ENCODE measurements at places on chromosomes 16 and 17.
A peak's percentile ranks its signal among the peaks of the same experiment; 100 is the strongest.

GRCh38 chr16:3173892-3174617 lies 13.9 kb upstream of the OR1F1 start:
- DNase-seq = peak; percentile 68

DNA sequence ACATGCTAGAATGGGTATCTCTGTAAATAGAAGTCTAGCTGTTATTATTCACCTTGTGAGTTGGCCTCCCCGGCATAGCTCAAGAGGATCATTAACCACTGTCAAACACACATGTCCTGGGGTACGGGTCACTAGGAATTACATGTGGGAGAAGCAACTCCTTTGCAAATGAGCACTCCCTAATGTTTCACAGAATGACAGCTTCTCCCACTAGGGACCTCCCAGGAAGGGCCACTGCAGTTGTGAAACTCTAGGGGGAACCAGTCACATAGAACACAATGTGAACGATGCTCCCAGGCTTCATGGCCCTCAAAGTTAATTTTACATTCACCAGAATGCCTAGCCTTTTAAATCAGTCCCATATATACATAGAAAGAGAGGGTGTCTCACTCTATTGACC lies 12.4 kb upstream of the ZNF19 start:
- no peak for DNase-seq

DNA sequence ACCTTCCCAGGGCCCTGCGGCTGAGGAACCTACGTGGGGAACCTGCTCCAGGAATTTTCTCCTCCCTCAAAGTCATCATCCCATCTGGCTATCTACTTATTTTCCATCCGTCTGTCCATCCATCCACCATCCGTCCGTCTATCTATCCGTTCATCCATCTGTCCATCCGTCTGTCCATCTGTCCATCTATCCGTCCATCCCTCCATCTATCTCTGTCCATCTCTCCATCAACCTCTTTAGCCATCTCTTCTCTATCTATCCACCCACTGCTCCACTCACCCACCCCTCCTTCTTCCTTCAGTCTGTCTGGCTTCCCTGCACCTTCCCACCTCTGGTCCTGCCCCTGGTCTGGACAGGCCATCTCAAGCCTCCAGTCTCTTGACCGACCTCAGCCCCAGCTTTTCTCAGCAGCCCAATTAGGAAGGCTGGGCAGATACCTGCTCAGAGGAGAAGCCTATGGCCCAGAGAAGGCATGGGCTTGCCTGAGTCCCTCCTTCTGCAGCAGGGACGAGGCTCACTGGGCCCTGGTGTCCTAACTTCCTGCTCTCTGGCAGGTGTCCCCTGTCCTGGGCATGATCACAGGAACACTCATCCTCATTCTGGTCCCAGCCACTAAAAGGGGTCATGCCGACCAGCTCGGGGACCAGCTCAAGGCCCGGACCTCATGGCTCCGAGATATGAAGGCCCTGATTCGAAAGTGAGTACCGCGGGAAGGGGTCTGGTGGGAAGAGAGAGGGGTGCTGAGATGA lies 23.0 kb downstream of the MYBBP1A start:
- no peak for DNase-seq

DNA sequence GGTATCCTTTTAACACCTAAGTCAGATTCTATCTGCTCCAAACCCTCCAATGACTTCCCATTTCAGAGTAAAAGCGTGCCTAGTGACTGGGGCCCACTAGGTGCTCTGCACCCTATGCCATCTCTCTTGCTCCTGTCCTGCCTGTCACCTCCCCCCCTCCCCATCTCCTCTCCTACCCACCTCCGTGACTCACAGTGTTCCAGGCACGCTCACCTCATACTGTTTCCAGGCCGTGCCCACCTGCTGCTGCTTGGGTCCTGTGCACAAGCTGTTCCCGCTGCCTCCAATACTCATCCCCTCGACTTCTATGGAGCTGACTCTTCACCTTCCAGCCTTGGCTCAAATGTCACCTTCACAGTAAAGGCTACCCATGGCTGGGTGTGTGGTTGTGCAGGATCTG lies 21.7 kb downstream of the DNAH3 start:
- DNase-seq = no peak

DNA sequence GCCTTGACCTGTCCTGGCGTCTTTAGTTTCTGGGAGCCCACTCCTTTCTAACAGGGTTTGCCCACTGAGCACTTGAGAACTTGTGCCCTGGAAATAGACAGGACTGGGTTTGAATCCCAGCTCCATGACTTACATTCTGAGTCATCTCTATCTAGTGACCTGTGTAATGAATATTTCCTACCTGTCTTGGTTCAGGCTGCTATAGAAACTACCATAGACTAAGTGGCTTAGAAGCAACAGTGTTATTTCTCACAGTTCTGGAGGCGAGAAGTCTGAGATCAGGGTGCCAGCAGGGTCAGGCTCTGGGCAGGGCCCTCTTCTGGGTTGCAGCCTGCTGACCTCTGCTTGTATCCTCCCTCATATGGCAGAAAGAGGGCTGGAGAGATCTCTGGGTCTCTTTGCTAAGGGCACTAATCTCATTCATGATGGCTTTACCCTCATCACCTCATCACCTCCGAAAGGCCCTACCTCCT lies 110.7 kb upstream of the DHX40 start:
- no peak for DNase-seq

GRCh38 chr17:64073771-64074703 lies 53.6 kb upstream of the ICAM2 start:
- no peak for DNase-seq

- no peak for DNase-seq
Measured at GRCh38 chr17:63262751-63263476, 183.2 kb downstream of the CYB561 start.

- no peak for DNase-seq
Measured at GRCh38 chr16:87922250-87922871, 14.0 kb downstream of the CA5A start.

DNA sequence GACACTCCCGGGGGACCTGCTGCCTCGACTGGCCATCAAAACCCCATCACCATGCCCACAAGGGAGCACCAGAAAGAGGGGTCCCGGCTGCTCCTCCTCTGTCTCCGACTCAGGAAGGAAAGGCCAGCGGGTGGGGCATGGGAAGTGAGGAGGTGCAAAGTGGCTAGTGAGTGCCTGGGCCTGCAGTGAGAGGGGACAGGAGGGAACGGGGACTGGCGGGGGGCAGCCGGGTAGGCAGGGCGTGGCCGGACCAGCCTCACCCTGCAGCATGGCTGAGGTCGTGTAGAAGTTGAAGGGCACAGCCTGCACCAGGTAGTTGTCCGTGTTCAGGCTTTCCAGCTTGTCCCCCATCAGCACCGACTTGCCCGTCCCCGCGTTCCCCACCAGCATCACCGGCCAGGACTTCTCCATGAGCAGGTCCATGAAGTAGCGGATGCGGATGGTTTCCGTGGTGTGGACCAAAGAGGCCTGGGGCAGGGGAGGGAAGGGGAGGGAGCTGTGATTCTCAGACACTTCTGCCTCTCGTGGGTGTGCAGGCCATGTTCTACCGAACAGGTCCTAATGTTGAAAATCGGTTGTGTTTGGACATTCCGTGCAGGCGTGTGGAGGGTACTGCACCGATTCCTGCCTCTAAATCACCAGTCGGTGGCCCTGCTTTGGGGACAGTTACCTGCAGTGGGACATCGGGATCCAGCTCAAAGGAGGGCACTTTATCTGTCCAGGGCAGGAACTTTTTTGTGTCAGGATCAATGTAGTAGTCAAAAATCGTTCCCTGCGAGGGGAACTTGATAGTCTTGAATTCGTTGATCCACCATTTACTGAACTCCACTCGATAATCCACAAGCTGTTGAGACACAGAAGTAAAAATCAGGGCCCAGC lies 91.7 kb downstream of the DNAH17 start:
- no peak for DNase-seq

DNA sequence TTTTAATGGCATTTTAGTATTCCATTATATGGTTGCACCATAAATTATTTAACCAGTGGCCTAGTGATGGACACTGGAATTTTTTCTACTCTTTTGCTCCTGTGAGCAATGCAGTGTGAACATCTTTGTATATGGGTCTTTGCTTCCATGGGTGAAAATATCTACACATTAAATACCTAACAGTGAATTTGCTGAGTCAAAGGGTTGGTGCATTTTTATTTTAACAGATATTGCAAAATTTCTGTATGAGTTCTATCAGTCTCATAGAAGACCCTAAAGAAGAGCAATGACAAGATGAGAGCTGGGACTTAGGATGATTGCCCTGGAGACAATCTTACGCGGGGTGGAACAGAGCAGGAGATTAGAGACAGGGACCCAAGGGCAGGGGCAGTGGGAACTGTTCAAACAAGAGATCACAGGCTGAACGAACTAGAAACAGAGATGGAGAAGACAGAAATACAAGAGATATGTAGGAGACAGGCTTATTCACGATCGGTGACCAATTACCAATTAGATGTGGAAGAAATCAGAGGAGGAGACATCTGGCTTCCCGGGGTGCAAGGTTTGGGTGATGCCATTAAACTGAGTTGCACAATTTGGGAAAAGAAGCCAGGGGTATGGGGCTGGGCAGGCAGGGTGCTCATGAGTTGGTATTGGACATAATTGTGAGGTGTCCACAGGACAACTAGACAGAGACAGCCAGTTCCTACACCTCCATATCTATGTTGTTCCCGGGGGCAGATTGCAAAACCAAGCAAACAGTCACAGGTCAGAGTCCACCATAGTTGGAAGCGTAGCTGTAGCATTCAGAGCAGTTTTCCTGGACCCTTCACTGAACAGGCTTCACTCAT lies 39.9 kb upstream of the LONP2 start:
- no peak for DNase-seq

DNA sequence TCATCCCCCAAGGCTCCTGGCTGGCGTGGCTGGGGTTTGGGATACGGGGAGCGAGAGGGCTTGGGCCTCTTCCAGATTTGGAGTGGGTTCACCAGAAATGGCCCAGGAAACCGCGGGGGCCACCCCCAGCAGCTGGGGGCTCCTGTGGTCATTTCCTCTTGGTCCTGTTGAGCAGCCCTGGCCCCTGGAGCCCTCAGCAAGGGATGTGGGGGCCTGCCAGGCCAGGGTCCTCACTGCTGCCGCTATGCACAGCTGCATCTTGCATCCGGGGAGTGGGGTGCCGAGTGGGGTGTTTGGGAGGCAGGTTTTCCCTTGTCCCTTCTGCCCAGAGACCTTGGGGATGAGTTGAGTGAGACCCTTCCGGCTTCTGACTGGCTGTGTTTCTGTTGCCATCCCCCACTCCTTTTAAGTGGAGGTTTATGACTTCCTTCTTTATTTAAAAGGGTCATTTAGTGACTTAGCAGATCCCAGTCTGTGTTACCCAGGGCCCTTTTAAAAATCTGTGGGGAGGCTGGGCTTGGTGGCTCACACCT lies 319.8 kb downstream of the SEC14L1 start:
- DNase-seq = no peak

DNA sequence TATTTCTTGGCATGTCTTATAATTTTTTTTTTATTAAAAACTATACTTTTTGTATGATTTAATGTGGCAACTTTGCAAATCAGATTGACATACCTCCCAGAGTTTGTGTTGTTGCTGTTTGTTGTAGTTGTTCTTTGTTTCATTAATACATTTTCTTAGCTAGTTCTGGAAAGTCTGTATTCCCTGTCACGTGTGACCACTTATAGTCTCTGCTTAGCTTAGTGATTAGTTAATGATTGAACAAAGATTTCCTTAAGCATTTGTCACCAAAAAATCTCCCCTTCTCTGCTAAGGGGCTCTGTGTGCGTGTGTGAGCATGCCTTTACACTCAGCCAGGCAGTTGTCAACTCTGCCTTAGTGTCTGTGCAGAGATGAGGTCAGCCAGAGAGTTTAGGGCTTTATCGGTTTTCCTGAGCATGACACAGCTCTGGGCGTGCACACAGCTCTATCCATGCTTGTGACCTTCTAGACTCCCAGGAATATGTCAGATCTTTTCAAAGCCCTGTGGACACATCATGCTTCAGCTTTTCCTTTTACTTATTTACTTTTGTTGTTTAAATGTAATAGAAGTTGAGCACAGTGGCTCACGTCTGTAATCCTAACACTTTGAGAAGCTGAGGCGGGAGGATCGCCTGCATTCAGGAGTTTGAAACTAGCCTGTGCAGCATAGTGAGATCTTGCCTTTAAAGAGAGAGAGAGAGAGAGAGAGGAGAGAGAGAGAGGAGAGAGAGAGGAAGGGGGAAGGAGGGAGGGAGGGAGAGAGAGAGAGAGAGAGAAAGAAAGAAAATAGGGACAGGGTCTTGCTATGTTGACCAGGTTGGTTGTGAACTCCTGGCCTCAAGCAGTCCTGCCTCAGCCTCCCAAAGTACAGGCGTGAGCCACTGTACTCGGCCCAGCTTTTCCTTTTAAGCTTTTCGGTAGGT lies 21.9 kb downstream of the DNAI2 start:
- DNase-seq = no peak

GRCh38 chr17:60472449-60472848 lies 50.2 kb downstream of the CHCT1 start:
- no peak for DNase-seq

DNA sequence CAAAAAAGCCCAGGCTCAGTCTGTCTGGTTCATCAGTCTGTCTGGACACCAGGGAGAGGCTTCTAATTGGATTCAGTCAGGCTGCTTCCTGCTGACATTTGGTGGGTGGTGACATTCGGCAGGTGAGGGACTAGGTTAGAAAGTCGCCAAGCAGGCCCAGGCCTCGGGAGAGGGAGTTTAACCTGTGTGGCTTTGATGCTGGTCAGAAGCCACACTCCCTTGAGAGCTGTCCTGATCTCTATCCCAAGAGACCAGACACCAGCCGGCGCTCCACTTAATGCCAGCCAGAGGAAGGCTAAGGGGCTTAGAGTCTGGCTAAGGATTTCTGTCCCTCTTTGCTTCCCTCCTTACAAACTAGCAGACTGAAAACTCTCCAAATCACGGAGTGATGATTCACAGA lies 135.0 kb downstream of the GSG1L start:
- peak; percentile 15 for DNase-seq

GRCh38 chr16:74903120-74903519 lies 81.8 kb downstream of the WDR59 start:
- DNase-seq = no peak

- no peak for DNase-seq
Measured at GRCh38 chr16:87602821-87603683, 744 bp downstream of the JPH3 start.

DNA sequence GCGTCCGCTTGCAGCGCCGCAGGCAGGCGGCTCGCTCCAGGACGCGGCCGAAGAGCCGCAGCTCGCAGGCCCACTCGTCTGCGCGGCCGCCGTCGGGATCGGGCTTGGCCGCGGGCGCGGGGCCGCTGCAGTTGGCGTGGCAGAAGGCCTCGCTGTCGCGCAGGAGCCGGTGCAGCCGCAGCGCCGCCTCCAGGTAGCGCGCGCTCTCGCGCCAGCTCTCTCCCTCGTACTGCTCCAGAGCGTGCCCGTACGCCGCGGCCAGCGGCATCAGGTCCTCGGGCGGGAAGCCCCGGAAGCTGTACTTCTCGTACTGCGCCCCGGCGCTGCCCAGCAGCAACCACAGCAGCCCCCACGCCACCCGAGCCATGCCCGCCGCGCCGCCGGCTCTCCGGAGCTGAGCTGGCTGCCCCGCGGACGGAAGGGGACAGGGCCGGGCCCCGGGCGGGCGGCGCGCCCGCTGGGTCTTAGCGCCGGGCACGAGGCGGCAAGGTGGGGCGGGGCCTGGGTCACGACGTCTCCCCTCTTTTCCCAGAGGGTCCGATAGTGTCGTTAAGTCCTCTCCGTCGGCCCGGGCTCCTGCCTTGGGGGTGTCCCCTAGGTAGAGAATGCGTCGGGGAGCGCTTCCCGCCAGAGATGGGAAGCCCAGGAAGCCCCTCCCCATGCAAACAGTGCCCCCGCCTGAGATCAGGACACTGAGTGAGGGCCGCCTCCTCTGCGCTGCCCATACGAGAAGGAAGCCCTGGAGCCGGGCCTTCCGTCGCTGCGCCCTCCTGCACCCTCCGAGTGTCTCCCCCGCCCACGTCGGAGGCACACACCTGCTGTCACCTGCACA lies at the start of gene P3H4:
TSS of gene P3H4 (minus strand) at position 401 of the 832 bp plus-strand sequence. CDS start at position 367, 34 bp downstream.
- DNase-seq = peak; percentile 94
